HEK293T (cell line): ENCODE measurements at places on chromosomes 1 and 21.
A peak's percentile ranks its signal among the peaks of the same experiment; 100 is the strongest.

- peak; percentile 91 for DNase-seq
Measured at GRCh38 chr1:110209715-110210603, at the start of gene KCNC4. Gene KCNC4 (plus strand): TSS chr1:110210314. CDS start chr1:110211500, 1,186 bp downstream.

DNA sequence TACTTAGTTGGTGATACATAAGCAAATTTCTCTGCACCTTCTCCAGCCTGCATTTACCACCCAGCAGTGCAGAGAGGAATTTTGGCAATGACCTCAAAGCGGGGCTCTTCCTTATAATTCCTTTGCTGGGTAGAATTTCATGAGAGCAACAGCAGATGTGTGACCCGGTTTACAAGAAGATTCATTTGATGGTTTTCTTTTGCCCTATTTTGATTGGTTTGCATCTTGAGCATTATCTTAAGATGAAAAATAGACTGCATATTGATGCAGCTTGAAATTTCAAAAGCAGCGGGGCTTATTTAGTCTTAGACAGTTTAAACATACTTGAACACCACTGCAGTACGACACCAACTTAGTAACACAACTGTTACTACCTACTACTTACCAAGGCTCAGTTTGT lies 378.9 kb downstream of the TTLL7 start:
- DNase-seq, result no peak

DNA sequence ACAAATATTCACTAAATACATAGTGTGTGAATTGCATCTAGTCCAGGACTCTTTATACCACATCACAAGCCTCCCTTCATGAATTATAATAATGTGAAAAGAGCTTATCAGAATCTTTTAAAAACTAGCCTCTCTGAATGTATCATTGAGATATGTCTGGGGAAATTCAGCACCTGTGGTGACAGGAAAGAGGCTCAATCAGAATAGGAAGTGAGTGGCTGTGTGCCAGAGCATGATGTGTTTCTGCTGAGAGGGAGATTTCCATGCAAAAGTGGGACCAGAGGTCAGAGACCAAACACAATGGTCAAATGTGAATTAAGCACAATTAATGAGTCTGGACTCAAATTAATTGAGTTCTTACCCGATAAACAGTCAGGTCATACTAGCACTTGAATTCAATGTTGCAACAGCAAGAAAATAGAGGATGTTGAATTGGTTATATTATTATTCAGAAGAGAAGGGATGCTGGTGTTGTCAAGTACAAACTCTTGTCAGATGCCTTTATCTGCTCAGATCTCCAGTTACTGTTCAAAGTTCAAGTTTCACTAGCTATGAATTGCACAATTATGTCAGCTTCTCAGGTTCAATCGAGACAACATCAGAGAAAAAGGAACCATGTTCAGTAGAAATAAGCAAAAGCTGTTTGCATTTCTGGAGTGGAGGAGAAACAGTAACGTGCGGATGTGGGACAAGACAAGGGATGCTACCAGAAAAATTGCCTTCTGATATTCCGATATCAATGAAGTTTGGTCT lies 226.2 kb downstream of the ZNF326 start:
- no peak for DNase-seq

DNA sequence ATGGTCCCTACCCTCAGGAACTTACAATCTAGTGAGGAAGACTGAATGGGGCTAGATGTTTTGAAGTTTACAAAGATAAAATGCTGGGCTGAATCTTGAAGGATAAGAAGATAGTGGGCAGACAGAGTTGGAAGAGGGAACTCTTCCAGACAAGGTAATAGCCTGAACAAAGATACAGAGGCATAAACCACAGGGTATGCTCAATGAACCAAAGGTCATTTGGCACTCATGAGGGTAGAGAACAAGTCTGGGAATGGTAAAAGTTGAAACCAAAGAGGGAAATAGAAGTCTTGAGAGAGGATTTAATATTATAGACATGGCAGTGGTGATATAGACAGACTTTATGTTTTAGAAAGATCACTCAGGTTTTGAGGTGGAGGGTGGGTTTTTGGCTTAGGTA lies 48.1 kb upstream of the ZSWIM5 start:
- no peak for DNase-seq

GRCh38 chr1:84833194-84833593 lies 59.8 kb downstream of the LPAR3 start:
- no peak for DNase-seq
